ENCODE measurements at places on chromosomes 6 and 20.

DNA sequence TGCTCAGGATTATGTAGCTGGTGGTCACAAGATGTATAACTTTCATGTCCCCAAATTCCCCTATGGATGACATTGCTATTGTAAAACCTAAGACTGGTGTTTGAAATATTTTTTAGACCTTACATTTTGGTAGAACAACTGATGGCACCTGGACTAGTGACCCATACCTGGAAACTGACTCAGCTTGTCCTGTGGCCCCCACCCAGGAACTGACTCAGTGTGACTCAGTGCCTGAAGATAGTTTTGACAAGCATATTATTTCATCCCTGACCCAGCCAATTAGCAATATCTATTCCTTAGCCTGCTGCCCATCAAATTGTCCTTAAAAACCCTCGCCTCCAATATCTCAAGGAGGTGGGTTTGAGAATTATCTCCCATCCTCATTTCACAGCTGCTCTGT is 90.9 kb upstream of the GRIK2 start:
- no peak for DNase-seq

- DNase-seq, result no peak
Observed at GRCh38 chr6:22667855-22668254, 98.5 kb downstream of the HDGFL1 start.

- no peak for DNase-seq
Observed at GRCh38 chr20:14337400-14338171, at the start of gene FLRT3. FLRT3 (minus strand) TSS chr20:14337612; CDS start chr20:14327506, 10,106 bp downstream.

GRCh38 chr20:56702931-56703840 is 74.1 kb downstream of the TFAP2C start:
- no peak for DNase-seq

- no peak for DNase-seq
Observed at GRCh38 chr6:121157906-121158305, 176.4 kb downstream of the TBC1D32 start.

GRCh38 chr20:21518292-21518991 is 4.6 kb upstream of the NKX2-2 start:
- DNase-seq, result no peak

DNA sequence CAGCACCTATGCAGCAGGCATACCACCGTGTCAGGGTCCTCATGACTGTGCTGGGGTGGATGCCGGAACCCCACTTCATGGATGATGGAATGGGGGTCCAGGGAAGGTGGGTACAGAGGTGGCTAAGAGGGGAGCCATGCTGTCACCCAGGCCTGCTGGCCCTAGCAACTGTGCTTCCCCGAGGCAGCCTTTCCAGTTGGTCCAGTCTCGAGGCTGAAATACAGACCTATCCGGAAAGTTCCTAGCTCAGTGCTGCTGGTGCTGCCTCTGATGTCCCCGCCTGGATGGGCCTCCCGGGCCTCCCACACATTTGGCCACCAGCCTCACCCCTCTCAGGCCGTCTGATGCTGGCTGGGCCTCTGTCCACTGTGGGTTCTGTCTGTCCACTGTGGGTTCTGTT is 17.4 kb downstream of the SIRPA start:
- no peak for DNase-seq

DNA sequence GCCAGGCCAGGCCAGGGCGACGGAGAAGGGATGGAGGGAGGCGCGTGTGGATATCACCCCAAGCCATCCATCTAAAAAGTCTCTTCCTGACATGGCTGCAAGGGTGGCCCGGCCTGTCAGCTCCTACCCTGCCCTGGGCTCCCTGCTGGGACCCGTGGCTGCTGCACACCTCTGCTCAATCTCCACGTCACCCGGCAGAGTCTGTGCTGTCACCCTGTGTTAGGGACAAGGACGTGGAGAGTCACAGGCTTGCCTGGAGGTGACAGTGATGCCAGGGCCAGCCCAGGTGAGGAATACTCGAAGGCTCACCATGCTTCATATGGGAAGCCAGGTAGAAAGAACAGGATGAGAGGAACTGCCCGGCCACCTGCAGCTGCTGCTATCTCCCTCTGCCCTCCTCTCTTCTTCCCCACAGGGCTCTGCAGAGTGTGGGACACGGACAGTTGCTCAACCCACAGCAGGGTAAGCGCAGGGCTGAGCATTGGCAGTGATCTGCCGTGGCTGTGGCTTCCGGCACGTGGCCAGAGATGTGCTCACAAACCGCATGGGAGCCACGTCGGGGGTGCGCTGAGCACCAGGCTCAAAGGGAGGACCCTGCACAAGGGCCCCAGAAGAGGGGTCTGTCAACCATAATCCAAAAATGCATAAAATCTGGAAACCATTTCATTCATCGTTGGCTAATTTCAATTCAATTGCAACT is 214.3 kb downstream of the DLL1 start:
- DNase-seq, result no peak

DNA sequence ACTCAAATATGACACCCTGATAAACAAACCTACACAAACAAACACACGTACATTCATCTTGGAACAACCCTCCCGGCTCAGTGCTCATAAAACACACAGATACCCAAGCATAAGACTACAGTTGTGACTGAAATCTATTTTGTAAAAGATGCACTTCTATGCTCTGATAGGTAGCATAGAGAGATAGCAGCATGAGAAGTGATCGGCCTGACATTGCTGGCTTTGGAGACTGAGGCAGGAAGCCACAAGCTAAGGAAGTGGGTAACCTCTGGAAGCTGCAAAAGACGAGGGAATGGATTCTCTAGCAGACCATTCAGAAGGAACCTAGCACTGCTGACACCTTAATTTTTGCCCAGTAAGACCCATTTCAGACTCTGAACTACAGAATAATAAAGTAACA is 1.6 kb upstream of the RNF39 start:
- no peak for DNase-seq

- DNase-seq, result no peak
Observed at GRCh38 chr6:36728289-36729160, 30.9 kb downstream of the RAB44 start.

GRCh38 chr6:136927292-136927691 is 5.2 kb downstream of the SLC35D3 start:
- no peak for DNase-seq

DNA sequence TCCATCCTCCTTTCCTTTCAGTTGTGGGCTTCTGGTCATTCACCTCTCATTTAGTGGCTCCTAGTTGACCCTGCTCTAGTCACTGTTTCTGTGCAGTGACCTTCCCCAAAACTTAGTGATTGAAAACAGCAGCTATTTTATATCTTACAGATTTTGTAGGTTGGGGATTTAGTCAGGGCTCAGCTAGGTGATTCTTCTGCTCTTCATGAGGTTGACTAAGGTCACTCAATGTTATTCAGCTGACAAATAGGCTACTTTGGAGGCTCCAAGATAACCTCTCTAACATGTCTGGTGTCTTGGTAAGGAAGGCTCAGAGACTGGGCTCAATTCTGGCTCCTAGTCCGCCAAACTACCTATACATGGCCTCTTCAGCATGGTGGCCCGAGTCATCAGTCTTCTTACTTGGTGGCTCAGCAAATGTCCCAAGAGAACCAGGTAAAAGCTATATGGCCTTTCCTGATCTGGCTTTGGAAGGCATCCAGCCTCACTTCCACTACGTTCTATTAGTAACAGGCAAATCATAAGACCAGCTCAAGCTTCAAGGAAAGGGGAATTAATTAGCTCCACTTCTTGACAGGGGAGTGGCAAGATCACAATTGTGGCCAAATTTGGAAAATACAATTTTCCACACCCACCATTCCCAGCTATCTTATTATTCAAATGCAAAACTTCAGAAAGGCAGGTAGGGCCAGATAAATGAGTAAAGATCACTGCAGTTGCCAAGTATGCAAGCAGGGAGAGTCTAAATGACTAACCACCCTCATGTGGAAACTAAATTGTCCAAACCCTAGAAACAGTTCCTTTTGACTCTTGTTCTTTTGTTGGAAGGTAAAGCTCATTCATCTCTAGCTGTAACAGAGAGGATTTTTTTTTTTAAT is 50.5 kb upstream of the LTV1 start:
- DNase-seq, result no peak

- DNase-seq, result no peak
Observed at GRCh38 chr6:135647521-135647920, 150.0 kb upstream of the AHI1 start.

DNA sequence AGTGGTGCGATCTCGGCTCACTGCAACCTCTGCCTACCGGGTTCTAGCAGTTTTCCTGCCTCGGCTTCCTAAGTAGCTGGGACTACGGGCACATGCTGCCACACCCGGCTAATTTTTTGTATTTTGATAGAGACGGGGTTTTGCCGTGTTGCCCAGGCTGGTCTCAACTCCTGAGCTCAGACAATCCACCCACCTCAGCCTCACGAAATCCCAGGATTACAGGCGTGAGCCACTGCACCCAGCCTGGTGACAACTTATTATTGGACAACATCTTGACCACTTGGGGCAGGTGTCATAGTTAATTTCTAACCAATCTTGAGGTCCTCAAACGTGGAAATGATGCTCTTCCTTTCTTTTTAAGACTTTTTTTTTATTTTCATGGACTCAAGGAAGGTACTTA is 303.6 kb downstream of the CLIC5 start:
- DNase-seq, result no peak

- DNase-seq, result no peak
Observed at GRCh38 chr20:51024761-51025160, 1.9 kb upstream of the KCNG1 start.

DNA sequence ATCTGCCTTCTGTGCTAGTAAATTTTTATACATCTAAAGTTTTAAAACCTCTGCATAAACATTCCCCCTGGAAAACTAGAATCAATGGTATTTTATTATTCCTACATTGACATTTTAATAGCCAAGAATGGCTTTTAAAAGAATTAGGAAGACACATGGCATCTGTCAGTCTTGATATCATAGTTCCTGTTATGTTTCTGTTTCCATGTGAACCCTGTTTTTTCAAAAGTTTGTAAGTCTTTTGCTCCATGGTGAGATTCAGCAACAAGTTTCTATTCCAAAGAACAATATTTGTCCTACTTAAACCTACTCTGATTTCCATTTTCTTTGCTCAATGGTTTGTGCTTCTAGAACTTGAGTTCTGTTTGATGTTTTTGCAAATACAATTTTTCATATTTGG is 95.2 kb downstream of the PLEKHG1 start:
- DNase-seq, result no peak

DNA sequence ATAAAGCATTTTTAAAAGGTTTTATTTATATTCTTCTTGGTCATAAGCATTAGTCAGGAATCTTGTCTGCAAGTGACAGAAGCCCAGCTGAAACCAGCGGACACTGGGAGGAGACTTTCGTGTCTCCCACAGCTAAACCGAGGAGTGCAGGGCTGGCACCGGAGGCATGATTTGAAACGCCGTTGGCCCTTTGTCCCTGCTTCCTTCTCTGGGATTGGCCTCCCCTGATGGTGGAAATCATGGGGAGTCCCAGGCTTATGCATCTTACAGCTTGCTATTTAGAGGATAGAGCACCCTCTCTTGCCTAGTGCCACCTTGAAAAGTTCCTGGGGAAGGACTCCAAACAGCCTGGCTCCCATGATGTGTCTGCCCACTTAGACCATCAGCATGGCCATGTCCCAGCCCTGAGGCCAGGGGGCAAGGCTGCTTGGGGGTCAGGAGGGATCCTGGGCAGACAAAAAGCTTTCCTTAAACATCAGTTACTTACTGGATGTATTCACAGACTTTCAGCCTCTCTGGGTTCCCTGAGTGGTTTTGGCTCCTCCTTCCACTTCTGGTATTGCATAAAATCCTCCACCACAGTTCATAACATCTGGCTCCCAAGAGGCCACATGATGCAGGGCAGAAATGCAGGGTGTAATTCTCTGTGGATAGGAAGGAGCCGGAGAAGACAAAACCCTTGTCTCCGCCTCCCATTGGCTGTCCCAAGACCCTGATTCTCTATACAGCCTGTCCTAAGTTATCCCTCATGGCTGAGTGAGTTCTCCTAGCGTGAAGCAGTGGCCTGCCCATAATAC is 49.3 kb upstream of the INSM1 start:
- no peak for DNase-seq

GRCh38 chr6:137202078-137202477 is 17.1 kb downstream of the IFNGR1 start:
- no peak for DNase-seq

GRCh38 chr20:1375515-1375914 is 17.3 kb downstream of the FKBP1A start:
- DNase-seq, result no peak

DNA sequence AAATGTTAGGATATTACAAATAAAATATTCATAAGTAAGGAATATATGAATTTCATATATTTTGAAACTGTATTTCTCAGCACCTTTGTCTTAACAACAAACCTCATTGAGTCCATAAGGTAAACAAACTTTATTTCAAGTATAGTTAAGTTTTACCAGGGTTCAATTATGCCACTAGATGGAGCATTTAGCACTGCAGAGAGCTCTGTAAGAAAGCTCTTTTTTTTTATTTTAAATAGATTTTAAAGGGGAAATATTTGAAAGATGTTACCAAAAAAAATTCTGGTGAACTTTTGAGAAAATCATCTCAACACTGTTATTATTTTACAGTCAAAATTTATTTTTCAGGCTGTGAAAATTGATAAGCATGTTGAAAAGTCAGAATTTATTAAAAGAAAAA is 955.2 kb upstream of the EYS start:
- no peak for DNase-seq

DNA sequence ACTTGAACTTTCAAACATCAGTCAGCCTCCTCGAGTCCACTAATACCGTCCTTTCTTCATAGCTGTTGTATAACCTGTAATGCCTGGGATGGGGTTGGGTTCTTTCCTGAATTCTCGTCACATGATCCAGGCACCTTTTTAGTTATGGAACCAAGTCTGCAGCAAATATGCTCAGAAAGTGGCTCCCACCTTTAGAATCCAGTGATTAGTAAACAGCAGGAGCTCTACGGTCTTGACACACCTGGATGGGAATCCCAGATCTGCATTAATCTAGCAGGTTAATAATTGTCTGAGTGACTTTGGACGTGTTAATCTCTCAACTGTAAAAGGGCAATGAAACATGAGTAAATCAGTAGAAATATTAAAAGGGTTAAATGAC is 729 bp upstream of the ZHX3 start:
- DNase-seq, result no peak

DNA sequence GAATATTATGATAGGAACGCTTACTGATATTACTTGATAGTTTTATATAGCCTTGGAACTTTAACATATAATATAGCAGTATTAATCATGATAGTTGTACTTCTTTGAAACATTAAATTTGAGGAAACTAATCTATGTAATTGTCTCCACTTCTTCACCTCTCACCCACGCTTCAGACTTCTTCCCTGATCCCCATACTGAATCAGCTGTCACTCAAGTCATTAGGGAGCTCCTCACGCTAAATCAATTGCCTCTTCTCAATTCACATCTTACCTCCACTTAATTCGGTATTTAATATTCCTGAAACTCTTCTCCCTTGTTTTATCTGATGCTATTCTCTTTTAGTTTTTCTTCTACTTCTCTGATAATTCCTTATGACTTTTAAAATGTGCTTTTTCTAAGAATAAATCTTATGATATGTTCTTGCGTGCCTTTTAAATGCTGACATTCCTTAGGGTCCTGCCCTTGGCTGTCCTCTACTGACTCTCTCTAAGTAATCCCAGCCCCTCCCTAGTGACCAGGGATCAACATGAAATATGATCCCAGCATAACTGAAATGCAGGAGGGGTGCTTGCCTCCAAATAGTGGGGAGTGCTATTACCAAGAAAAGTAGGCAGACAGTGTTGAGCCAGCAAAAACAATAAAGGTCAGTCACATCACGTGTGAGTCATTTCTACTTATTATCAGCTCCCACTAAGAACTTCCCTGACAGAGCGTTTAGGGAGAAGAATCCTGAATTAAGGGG is 9.9 kb downstream of the ANKRD66 start:
- DNase-seq, result no peak

- no peak for DNase-seq
Observed at GRCh38 chr20:19320005-19320404, 107.6 kb downstream of the SLC24A3 start.

- DNase-seq, result no peak
Observed at GRCh38 chr6:30103872-30104179, 9.1 kb downstream of the TRIM31 start.

Measured in stimulated activated CD4-positive, alpha-beta T cell treated with anti-CD3 and anti-CD28 coated beads, Interleukin-12 subunit alpha, Interleukin-12 subunit beta, amount 100 ng/mL, for 24 hours (primary cell).